ENCODE measurements at places on chromosomes 7 and 10. TPM values are rescaled to one million over a fixed set of nuclear protein-coding genes. Genes with fewer than 3 reads are reported as not detected.

- H3K4me1 ChIP-seq, result no peaks in the 10 kb centered on the region
- peak overlapping the region; percentile 92 for H3K4me3 ChIP-seq
- H3K27ac ChIP-seq, result peak overlapping the region; percentile 78
- no peaks in the 10 kb centered on the region for H3K27me3 ChIP-seq
Observed at GRCh38 chr10:30434273-30435072, 489 bp downstream of the MAP3K8 start.

DNA sequence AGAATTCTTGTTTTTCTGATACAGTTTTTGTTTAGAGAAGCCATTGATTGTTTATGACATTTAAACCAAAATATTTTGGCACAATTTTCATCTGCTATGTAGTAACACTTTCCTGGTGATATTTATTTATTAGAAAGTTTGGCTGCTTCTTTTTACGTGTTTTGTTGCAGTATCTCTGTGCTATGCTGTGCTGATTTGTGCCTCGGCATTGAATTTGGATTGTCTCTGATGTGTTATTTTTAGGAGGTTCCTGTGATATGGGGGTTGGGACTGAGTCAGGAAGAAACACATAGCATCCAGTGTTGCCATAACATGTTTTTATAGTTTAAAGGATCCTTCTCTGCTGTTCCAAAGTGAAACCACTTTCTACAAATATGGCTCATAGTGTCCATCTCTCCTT, 1197.7 kb upstream of the LRRN3 start:
- H3K27ac ChIP-seq, result no peak overlapping the region
- H3K4me1 ChIP-seq, result no peaks in the 10 kb centered on the region
- H3K4me3 ChIP-seq, result no peak overlapping the region
- no peaks in the 10 kb centered on the region for H3K27me3 ChIP-seq
- H3K36me3 ChIP-seq, result no peaks in the 10 kb centered on the region

DNA sequence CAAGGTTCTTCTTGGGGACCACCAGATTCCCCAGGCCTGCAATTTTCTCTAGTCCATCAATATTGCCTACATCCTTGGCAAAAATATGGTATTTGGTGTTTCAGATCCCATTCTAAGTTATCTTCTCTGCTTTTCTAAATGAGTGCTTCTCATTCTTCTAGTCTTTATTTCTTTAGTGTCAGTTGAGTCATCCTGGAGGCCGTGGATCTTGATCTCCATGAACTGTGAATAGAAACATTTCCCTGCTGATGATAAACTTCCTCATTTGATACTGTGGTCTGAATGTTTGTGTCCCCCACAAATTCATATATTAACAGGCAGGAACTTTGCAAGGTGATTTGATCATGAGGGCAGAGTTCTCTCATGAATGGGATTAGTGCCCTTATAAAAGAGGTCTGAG, 779.3 kb downstream of the INHBA start:
- H3K36me3 ChIP-seq, result no peaks in the 10 kb centered on the region
- DNase-seq, result no peak
- no peak overlapping the region for H3K27ac ChIP-seq
- H3K27me3 ChIP-seq, result no peaks in the 10 kb centered on the region

DNA sequence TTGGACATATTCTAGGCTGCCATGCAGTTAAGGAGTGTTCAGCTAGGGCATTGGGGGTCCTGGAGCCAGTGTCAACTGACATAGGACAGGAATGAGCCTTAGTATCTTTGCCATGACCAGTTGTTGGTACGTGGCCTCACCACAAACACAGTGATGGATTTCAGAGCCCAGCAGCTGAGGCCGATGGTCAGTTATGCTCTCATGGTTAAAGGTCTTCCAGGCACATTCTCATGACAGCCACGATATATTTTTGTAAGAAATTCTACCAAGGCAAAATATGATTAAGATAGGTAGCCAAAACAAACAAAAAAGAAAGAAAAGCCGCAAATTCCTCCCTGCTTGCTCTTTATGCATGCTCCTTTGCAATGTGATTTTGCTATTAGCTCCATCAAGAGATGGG, 47.8 kb downstream of the CDHR3 start:
- H3K4me3 ChIP-seq, result no peak overlapping the region
- H3K27me3 ChIP-seq, result no peaks in the 10 kb centered on the region
- no peak for DNase-seq
- no peaks in the 10 kb centered on the region for H3K36me3 ChIP-seq
- H3K4me1 ChIP-seq, result no peaks in the 10 kb centered on the region

DNA sequence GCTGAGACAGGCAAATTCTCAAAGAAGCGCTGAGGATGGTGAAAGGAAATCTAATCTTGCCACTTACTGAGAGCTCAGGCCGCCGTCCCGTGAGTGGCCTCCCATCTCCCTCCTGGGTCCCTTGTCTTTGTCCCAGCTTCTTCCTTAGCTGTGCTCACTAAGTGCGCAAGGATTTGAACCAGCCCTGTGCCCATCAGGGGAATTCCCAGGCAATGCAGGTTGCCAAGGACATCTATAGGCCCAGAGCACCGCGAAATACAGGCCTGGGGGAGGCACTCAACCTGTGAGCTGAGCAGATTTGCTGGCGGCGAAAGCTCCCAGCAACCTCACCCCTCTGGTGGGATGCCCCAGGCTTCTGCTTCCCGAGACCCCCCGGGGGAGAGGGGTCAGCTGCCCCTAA, 64.8 kb downstream of the OAT start:
- no peaks in the 10 kb centered on the region for H3K4me1 ChIP-seq
- H3K36me3 ChIP-seq, result no peaks in the 10 kb centered on the region
- H3K27ac ChIP-seq, result no peak overlapping the region
- H3K27me3 ChIP-seq, result no peaks in the 10 kb centered on the region
- DNase-seq, result no peak

ZNF804B gene
- not detected for total RNA-seq

- no peaks in the 10 kb centered on the region for H3K36me3 ChIP-seq
- peak overlapping the region; percentile 66 for H3K27ac ChIP-seq
- H3K4me3 ChIP-seq, result peak overlapping the region; percentile 71
- no peaks in the 10 kb centered on the region for H3K27me3 ChIP-seq
- DNase-seq, result peak; percentile 54
Observed at GRCh38 chr7:30028749-30029635, 780 bp downstream of the PLEKHA8 start.

ASB10 gene
- total RNA-seq, result not detected

CRYGN gene
- total RNA-seq, result 0.84 TPM

COL26A1 gene
- total RNA-seq, result not detected

PCLO gene
- 0.52 TPM for total RNA-seq

IL15RA gene
- 19.0 TPM for total RNA-seq

DDC gene
- total RNA-seq, result not detected

DNA sequence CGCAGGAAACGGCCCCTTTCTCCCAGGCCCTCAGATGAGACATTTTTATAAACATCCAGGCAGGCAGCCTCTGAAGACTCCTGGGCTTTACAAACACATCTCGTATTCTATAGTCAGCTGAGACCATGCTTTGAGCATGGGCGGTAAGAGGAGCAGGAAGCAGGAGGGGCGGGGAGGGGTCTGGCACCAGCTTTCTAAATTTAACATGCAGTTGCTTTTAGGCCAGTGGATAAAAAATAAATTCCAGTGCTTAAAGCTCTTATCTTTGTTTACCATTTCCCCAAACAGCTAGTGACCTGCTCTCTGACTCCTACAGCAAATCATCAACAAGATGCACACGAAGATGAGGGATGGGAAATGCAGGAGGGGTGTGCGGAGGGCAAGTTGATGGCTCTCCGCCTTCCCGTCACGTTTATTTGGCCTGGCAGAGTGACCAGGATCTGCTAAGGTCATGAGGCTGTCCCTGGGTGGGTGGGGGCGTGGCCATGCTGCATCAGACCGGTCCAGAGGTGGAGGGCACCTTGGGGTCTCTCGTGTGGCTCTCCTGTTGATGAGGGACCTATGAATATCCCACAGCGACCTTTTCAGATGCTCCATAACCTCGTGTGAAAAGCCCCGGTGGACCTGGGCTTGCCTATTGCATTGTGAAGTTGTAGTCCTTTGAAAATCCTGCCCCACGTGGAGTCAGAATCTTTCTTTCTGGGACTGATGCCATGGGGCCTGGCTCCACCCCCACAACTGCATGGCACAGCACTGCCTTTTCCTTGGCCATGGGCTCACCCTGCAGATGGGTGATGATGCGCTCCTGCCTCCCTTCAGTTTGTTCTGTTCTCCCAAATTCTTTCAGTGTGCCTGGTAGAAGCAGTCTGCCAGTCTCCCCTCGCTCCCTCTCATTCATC, 67.5 kb downstream of the PARP12 start:
- no peaks in the 10 kb centered on the region for H3K4me1 ChIP-seq
- H3K27me3 ChIP-seq, result no peaks in the 10 kb centered on the region
- no peak for DNase-seq

- peaks cover 3% of the 10 kb centered on the region for H3K36me3 ChIP-seq
- H3K27ac ChIP-seq, result no peak overlapping the region
- no peak overlapping the region for H3K4me3 ChIP-seq
- no peak for DNase-seq
Observed at GRCh38 chr7:137545059-137545716, 201.7 kb upstream of the PTN start.

- H3K27me3 ChIP-seq, result no peaks in the 10 kb centered on the region
- no peaks in the 10 kb centered on the region for H3K36me3 ChIP-seq
- H3K4me3 ChIP-seq, result no peak overlapping the region
- H3K27ac ChIP-seq, result no peak overlapping the region
- no peaks in the 10 kb centered on the region for H3K4me1 ChIP-seq
- DNase-seq, result no peak
Observed at GRCh38 chr7:26122745-26123144, 29.3 kb upstream of the NFE2L3 start.

- H3K4me3 ChIP-seq, result no peak overlapping the region
- H3K36me3 ChIP-seq, result no peaks in the 10 kb centered on the region
- no peak overlapping the region for H3K27ac ChIP-seq
- H3K27me3 ChIP-seq, result no peaks in the 10 kb centered on the region
- DNase-seq, result no peak
- H3K4me1 ChIP-seq, result no peaks in the 10 kb centered on the region
Observed at GRCh38 chr10:100730725-100731406, 14.5 kb upstream of the PAX2 start.

POLR2J3 gene
- 27.5 TPM for total RNA-seq

DNA sequence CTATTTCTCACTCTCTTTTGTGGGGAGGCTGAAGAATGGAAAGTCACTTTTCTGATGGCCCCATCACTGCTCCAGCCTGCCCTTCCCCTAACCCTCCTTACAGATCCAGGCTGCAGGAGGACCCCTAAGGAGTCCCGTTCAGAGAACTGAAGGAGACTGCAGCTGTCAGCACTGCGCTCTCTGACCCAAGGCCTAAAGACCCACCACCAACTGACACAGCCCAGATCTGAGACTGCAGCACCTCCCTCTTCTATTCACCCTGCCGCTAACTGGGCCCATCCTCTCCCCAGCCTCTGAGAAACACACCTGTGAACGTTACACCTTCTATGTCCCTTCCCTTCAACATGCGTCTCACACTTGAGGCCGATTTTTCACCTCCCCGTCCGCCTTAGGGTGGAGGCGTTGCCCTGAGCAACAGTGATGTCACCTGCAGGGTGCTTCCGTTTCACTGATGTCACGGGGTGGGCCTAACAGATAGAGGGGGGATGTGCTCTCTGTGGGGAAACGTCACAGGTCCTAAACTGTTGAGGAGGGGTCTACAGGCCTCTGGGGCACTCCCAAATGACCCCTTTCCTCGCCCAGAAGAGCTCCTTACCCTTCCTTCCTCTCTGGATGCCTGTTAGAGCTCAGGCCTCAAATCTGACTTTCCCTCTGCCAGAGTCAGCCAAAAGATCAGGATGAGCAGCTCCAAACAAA, 5.1 kb downstream of the ITPRIP start:
- no peaks in the 10 kb centered on the region for H3K27me3 ChIP-seq
- H3K27ac ChIP-seq, result no peak overlapping the region
- no peaks in the 10 kb centered on the region for H3K4me1 ChIP-seq
- no peaks in the 10 kb centered on the region for H3K36me3 ChIP-seq
- H3K4me3 ChIP-seq, result no peak overlapping the region

RTKN2 gene
- 0.21 TPM for total RNA-seq

DNA sequence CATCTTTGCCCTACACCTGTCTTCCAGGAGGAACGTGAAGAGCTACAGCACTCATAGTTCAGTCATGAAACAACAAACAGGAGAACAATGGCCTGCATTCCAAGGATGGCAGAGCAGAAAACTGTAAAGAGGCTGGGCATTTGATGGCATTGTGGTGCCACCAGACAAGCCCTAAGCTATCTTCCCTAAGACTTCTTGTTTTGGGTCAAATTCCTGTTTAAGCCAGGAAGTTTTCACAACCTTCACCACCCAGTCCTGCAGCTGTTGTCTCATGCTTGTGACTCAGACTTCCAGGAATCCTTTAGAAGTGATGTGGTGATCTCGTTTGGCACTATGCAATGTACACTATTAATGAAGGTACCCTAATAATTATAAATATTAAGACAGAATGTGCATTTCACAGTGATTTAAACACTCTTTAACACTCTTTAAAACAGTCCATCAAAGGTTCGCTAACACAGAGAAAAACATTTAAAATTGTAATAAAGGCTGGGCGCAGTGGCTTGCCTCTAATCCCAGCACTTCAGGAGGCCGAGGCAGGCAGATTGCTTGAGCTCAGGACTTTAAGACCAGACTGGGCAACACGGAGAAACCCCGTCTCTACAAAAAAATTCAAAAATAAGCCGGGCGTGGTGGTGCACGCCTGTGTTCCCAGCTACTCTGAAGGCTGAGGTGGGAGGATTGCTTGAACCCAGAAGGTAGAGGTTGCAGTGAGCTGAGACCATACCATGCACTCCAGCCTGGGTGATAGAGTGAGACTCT, 2.7 kb upstream of the HERPUD2 start:
- no peaks in the 10 kb centered on the region for H3K36me3 ChIP-seq
- H3K4me3 ChIP-seq, result no peak overlapping the region
- no peaks in the 10 kb centered on the region for H3K27me3 ChIP-seq
- no peak for DNase-seq
- no peak overlapping the region for H3K27ac ChIP-seq
- peaks cover 3% of the 10 kb centered on the region for H3K4me1 ChIP-seq

- no peaks in the 10 kb centered on the region for H3K36me3 ChIP-seq
- no peaks in the 10 kb centered on the region for H3K27me3 ChIP-seq
- H3K4me3 ChIP-seq, result no peak overlapping the region
- no peak overlapping the region for H3K27ac ChIP-seq
- no peaks in the 10 kb centered on the region for H3K4me1 ChIP-seq
Observed at GRCh38 chr10:13699216-13699615, 112.5 kb downstream of the PRPF18 start.

CALHM3 gene
- not detected for total RNA-seq

DNA sequence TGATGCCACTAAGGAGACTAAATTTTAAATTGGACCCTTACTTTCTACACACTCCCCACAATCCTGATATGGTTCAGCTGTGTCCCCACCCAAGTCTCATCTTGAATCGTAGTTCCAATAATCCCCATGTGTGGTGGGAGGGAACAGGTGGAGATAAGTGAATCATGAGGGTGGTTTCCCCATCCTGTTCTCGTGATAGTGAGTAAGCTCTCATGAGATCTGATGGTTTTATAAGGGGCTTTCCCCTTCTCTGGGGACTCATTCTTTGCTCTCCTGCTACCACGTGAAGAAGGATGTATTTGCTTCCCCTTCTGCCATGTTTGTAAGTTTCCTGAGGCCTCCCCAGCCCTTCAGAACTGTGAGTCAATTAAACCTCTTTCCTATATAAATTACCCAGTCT, 18.4 kb upstream of the BET1 start:
- H3K4me1 ChIP-seq, result no peaks in the 10 kb centered on the region
- no peak overlapping the region for H3K27ac ChIP-seq

GRCh38 chr7:28125431-28126409, 54.9 kb downstream of the JAZF1 start:
- no peak overlapping the region for H3K27ac ChIP-seq
- no peak overlapping the region for H3K4me3 ChIP-seq
- DNase-seq, result no peak

Measured in aorta (tissue), 5 donors.